ENCODE measurements at places on chromosomes 1 and 21.
A peak's percentile ranks its signal among the peaks of the same experiment; 100 is the strongest.

DNA sequence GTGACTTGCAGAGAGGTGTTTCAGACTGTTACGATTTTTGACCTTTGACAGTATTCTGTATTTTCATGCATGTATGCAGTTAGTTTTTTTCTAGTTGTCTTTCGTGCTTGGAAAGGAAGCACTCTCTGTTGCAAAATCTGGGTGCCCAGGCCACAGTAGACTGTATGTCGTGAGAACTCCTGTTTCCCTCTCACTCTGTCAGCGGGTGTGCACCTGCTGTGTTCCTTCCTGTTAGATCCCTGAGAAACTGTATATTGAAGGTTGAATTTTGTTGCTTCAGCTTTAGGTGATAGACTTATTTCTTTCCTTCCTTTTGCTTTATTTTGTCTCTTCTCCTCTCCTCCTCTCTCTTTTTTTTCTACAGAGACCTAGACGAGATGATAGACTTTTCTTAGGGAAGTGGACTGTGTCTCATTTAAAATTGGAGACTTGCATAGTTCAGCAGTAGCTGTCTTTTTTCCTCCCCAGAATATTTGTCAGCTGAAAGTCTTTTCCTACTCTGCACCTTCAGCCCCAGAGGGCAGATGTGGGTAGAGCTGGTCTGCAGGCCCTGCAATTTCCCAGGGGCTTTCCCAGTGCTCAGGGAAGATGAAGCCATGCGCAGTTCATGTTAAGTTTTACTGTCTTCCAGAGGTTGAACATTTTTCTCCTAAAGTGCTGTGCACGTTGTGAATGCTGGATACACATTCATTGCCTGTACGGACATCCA, 1.4 kb downstream of the TRAPPC10 start:
- DNase-seq, result no peak

GRCh38 chr1:118304722-118305359, 119.8 kb upstream of the SPAG17 start:
- DNase-seq, result peak; percentile 42

DNA sequence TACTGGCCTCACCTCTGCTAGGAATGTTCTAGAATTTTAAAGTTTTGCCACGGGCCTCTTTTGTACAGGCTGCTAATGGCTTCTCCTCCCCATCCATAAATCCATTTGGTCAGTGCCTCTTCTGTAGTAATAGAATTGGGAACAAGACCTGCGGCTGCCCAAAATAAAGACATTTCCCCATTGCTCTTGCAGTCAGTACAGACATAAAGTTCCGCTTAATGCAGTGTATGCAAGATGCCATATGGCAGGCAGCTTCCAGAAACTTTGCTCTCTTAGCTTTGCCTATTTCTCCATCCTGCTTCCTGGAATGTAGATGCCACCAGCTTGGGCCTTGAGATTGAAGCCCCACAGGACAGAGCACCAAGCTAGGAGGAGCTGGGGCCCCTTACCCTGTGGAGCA, 3.7 kb upstream of the SLC2A5 start:
- no peak for DNase-seq

- no peak for DNase-seq
These were observed 7.0 kb downstream of the GPR3 start for GRCh38 chr1:27399251-27400025.

- no peak for DNase-seq
These were observed 149.8 kb upstream of the ZNHIT6 start for GRCh38 chr1:85857991-85858390.

- DNase-seq, result no peak
These were observed 79.7 kb downstream of the LRRN2 start for GRCh38 chr1:204605791-204606190.

DNA sequence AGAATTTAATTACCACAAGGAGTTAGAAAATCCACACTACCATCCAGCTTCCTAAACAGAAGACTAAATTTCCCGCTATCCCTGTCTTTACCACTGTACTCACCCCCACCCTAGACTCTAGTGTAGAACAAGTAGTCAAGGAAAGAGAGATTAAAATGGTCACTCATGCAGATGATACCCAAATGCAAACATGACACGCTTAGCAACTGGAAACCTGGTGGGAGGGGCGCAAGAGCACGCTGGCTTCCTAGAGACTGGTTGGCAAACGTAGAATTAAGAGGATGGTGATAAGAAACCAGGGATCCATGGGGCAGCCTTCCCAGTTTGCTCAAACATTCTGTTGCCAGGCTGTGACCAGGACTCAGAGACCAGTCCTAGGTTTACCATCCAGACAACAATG, 9.9 kb upstream of the LDLRAD1 start:
- no peak for DNase-seq

DNA sequence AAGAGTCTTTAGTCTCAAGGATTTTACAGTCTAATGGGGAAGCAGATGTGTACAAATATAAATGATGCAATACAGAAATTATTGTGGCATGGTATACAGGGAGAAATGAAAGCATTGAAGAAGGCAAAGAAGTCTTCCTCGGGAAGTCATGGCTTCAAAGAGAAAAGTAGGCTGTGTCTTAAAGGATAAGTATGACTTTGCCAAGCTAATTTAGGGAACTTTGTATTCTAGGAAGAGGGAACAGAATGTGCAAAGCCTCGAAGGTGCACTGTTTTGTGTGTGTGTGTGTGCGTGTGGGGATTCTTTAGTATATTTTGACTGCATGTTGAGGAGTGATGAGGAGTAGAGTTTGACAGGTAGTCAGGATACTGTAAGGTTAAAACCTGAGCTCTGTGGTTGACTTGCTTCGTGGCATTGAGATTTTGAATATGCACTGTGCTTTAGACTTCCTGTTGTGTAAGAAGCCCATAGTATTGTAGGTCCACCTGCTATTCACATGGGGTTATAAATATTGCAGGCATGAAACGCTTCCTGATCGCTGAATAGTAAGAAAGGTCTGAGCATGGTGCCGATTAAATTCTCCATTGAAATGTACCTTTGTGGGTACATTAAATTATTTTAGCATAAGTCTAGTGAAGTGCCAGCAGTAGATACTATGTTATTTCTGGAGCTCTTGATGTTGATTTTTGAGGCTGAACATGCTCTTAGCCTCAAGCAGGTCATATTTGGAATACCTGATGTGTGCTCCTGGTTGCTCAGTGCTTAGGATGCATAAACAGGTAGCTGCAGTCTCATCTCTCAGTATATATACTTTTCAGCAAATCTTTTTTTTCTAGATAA, 8.0 kb downstream of the SMAP2 start:
- DNase-seq, result no peak

DNA sequence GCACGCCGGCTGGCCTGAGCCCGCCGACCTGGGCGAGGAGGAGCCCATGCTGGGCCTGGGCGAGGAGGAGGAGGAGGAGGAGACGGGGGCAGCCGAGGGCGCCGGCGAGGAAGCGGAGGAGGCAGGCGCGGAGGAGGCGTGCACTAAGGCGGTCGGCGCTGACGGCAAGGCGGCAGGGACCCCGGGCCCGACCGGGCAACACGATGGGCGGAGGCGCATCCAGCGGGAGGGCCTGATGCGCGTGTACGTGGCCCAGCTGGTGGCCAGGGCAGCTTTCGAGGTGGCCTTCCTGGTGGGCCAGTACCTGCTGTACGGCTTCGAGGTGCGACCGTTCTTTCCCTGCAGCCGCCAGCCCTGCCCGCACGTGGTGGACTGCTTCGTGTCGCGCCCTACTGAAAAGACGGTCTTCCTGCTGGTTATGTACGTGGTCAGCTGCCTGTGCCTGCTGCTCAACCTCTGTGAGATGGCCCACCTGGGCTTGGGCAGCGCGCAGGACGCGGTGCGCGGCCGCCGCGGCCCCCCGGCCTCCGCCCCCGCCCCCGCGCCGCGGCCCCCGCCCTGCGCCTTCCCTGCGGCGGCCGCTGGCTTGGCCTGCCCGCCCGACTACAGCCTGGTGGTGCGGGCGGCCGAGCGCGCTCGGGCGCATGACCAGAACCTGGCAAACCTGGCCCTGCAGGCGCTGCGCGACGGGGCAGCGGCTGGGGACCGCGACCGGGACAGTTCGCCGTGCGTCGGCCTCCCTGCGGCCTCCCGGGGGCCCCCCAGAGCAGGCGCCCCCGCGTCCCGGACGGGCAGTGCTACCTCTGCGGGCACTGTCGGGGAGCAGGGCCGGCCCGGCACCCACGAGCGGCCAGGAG, 7.2 kb upstream of the IBA57 start:
- DNase-seq, result no peak

GRCh38 chr1:20168564-20169491, 17.1 kb upstream of the UBXN10 start:
- no peak for DNase-seq

- no peak for DNase-seq
These were observed 24.4 kb downstream of the FUBP1 start for GRCh38 chr1:77954521-77954920.

- no peak for DNase-seq
These were observed 96.0 kb downstream of the ST6GALNAC3 start for GRCh38 chr1:76170513-76170912.

DNA sequence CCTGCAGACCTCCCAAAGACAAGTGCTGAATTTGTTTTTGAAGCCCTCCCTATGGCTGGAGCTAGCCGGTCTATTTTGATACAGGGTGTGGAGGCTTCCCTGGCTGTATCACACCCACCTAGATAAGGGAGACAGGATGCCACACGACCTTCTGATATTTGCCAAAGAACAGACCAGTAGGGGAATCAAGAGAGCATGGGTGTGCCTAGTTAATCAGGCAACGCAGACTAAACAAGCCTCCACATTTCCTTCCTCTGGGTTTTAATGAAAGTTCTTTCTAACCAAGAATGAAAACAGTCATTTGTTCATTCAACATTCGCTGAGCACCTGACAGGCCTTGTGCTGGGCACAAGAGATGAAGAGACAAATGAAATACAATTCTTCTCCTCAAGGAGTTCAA, 446.8 kb downstream of the PLPP3 start:
- no peak for DNase-seq

DNA sequence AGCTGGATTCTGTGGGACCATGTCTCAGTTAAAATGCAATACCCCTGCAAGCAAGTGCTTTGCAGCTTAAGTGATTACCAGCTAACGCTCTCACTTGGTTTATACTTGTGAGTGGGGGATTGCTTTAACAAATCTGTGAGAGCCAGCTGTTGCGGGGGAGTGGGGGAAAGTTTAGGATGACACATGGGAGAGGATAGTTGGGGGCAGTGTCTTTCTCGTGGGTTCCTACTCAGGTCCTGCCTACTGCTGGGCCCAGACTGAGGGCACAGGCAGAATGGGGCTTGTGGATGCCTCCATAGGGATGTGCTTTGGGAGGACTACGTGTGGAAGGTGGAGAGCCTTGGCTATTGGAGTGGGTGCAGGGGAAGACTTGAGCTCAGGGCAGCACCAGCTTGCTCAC, 60.1 kb downstream of the ELK4 start:
- DNase-seq, result no peak

GRCh38 chr1:14027099-14027498, 327.1 kb downstream of the PRDM2 start:
- no peak for DNase-seq

- no peak for DNase-seq
These were observed 1075.0 kb downstream of the TTLL7 start for GRCh38 chr1:82923931-82924330.

GRCh38 chr1:181135815-181136737, 47.6 kb downstream of the IER5 start:
- no peak for DNase-seq

- no peak for DNase-seq
These were observed 33.7 kb downstream of the CTTNBP2NL start for GRCh38 chr1:112429749-112430148.

DNA sequence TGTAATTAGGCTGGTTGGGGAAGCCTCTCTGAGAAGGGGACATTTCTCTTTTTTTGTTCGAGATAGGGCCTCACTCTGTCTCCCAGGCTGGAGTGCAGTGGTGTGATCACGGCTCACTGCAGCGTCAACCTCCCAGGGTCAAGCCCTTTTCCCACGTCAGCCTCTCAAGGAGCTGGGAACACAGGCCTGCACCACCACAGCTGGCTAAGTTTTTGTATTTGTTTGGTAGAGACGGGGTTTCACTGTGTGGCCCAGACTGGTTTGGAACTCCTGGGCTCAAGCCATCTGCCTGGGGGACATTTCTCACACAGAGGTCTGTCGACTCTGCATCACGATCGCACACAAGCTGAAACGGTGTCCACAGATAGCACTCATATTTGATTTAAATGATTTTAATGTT, 39.7 kb downstream of the HUNK start:
- DNase-seq, result no peak

DNA sequence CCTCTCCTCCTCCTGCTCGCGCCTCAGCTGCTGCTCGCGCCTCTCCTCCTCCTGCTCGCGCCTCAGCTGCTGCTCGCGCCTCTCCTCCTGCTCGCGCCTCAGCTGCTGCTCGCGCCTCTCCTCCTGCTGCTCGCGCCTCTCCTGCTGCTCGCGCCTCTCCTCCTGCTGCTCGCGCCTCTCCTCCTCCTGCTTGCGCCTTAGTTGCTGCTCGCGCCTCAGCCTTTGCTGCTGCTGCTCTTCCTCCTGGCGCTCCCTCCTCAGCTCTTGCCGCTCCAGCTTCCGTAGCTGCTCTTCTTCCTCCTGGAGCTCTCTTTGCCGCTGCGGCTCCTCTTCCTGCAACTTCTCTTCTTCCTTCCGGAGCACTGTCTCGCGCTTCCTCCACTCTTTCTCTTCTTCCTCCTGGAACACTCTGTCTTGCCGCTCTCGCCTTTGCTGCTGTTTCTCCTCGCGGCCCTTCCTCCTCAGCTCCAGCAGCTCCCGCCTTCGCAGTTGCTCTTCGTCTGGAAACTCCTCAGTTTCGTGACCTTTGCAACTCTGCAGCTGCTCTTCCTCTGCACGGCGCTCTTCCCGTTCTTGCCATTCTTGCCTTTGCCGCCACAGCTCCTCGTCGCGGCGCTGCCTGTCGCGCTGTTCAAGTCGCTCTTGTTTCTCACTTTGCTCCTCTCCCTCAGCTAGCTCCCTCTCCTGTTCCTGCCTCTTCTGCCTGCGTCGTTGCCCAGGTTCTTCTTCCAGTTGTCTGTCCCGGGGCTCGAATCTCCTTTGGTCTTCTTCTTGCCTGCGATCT, 3.0 kb downstream of the TCHH start:
- DNase-seq, result peak; percentile 46

DNA sequence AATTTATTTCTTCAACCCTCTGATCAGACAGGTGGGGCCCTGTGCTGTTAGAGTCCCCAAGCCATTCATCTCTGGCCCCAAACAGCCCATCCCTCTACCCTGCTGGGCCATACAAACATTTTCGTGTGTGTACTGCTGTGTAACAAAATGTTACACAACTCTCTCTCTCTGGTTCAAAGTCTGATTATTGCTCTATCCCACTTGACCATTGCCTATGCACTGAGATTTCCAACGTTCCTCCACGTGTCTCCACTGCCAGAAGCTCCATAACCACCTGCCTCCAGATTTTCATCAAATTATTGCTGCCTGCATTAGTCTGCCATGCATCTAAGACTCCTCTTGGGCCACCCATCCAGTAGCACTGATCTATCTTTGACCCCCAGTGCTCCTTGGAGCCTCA, 104.8 kb downstream of the ELAVL4 start:
- no peak for DNase-seq

GRCh38 chr1:106780806-106781569, 275.5 kb upstream of the PRMT6 start:
- no peak for DNase-seq

DNA sequence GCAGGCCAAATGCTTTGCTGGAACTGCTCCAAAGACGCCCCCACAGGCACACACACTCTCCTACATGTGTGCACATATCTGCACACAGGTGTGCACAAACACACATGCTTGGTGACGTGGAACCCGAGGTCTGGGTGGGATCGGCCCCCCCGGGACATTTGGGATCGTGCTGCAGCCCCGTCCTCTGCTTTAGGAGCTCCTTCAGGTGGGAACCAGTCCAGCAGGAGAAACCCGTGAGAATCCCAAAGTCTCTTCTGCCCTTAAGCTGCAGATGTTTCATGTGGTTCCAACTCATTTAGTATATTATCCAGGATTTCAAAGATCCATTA, 38.6 kb downstream of the UBE2G2 start:
- DNase-seq, result no peak

- DNase-seq, result no peak
These were observed 486 bp upstream of the DSTYK start for GRCh38 chr1:205211839-205212536.
